ENCODE measurements at places on chromosomes 6 and 20. TPM values are rescaled to one million over a fixed set of nuclear protein-coding genes. Genes with fewer than 3 reads are reported as not detected.

DNA sequence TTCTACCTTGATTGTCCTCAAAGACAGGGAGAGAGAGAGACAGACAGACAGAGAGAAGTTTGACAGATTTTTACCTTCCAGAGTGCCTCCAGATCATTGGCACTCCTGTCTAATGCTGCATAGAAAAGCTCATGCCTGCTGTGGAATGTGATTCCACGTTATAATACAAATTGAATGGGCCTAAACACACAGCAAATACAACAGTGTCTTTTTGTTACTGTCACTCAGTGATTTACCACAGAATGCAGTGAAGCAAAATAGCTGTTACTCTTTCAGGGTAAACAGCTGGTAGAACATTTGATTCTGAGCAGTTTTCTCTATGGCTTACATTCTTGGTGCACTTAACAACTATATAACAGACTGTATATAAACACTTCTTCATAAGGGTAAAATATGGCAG is 558.7 kb downstream of the LMBRD1 start:
- H3K4me3 ChIP-seq = no peak overlapping the region
- no peaks in the 10 kb centered on the region for H3K36me3 ChIP-seq
- no peak for DNase-seq
- H3K27ac ChIP-seq = no peak overlapping the region

Gene IL17F
- polyA plus RNA-seq = not detected

DNA sequence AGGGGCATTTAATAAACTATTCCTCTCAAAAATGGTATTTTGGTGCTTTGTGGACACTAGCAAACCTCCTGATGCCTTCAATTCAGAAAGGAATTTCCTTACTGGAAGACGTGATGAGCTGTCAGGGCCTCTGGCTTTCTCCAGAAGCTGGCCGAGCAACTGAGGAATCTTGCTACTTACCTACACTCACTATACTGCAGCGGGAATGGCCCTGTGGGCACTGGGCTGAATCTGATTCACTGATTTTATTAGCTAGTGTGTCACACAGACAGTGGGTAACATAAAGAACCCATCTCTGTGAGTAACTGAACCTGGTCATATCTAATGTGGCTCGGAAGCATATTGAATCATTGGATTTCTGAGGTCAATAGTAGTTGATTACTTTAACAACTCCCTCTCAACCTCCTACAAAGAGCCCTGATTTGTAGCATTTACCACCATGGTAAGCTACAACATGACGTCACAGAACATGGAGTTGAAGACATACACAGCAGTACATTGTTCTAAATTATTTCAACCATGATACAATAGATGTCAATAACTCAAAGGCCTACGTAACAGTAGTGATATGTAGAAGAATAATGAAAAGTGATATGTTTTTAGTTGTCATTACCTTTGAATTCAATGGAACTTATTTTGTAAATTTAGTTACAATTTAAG is 232.1 kb downstream of the SYNE1 start:
- no peaks in the 10 kb centered on the region for H3K27me3 ChIP-seq
- no peaks in the 10 kb centered on the region for H3K4me1 ChIP-seq
- no peak overlapping the region for H3K27ac ChIP-seq
- no peak overlapping the region for H3K4me3 ChIP-seq
- H3K36me3 ChIP-seq = no peaks in the 10 kb centered on the region

DNA sequence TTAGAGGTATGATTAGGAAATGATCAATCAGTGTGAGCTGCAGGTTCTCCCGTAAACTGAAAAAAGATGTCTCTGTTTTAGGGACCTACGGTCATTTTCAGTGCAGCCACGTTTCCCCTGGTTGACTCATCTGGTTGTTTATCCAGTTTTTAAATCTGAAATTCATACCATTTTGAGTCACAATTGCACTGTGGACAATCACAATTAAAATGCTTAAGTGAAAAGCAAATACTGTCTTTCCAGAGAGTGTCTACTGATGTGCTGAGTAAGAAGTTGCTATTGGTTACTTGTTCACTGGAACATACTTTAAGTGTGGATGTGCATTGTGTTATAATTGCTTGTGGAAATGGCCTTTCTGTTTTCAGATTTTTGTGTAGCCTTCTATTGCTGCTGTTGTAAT is 305.1 kb upstream of the SASH1 start:
- DNase-seq = no peak
- no peak overlapping the region for H3K27ac ChIP-seq
- no peaks in the 10 kb centered on the region for H3K27me3 ChIP-seq
- no peaks in the 10 kb centered on the region for H3K4me1 ChIP-seq
- no peak overlapping the region for H3K4me3 ChIP-seq
- H3K36me3 ChIP-seq = no peaks in the 10 kb centered on the region

Gene RIPPLY2
- 0.67 TPM for polyA plus RNA-seq

Measured in small intestine (tissue), 16 donors.